ENCODE measurements at places on chromosomes 5 and 9.

DNA sequence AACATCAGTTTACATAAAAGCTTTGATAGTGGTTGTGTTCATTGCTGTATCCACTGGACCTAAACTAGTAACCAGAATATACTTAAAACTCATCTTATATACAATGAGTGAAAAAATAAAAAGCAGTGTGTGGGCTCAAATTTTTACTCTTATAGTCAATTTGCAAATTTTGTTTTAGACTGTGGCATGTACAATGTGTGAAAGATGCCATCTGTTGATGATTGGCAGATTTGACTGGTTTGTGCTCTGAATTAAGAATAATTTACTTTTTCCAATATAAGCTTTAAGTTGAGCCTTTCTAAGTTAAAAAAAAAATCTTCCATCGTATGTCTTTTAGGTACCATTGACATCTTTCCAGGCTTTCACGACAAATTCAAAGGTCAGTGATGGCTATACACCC, 42.4 kb upstream of the F2RL1 start:
- no peak for DNase-seq

DNA sequence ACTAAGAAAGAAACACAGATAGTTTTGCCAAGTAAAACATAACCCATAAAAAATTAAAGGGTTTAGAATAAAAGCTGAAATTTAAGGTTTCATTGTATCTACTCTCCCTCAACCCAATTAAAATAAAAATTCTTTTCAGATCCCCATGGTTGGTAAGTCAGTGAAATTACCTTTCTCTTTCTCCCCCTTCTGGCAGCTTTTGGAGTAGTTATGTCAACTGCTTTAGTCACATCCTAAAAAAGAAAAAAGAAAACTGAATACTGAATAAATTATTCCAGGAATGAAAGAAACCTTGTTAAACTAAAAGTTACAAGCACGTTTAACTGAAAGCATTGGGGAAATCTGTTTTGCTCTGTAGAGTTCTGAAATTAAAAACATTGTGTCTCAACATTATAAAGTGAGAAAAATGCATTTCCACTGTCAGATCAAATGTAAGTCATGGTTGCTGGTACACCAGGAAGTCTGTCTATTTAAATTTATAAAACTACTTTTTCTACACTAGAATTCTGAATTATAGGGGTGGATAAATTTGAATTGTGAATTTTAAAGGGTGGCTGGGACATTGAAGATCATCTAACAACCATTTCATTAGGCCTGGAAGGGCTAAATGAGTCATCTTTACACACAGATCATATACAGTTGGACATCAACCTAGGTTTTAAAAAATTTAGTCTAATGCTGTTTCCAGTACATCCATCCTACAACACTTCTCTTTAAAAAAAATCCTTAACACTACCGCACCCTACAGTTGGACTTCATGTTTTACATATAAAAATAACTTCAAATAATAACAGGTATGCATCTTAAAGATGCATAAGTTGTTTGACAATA, 24.7 kb downstream of the PSIP1 start:
- peak; percentile 62 for DNase-seq

- DNase-seq: peak; percentile 19
Measured at GRCh38 chr9:95511952-95512708, 4.6 kb downstream of the PTCH1 start.

GRCh38 chr9:79617395-79617794, 45.6 kb downstream of the TLE4 start:
- DNase-seq: no peak

- DNase-seq: peak; percentile 78
Measured at GRCh38 chr5:159017786-159018185, 81.9 kb downstream of the EBF1 start.

Measured in NCI-H2081 (cell line).